ENCODE measurements at places on chromosomes 7 and 10.
A peak's percentile ranks its signal among the peaks of the same experiment; 100 is the strongest.

DNA sequence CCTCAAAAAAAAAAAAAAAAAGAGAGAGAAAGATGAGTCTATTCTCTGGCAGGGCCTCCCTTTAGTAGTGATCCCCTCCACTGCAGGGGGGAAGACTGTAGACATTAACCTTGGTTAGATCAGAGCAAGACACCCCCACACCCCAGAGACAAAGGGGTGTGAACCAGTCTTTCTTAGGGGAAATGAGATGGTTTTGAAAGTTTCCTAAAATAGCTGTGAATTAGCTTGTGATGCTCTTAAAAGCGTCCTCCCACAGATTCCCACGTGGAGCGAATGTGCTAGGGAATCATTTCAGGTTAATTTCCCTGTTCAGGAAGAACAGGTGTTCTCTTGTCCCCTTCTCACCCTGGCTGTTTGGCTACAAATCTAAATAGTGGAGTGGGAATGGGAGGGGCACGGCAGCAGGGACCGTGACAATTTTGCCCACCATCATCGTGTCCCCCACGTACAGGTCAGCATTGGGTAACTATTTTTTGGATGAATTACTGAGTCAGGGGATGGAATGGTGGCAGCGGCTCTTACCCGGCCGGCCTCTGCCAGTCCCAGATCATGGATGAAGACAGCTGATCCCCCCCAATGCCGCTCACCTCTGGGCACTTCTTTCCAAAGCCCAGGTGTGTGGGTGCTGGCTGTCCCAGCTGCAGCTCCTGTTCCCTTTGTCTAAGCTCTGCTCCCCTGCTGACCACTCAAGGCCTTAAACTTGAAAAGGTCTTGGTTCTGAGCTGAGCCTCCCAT, 152.9 kb downstream of the CCDC3 start:
- no peak for DNase-seq

DNA sequence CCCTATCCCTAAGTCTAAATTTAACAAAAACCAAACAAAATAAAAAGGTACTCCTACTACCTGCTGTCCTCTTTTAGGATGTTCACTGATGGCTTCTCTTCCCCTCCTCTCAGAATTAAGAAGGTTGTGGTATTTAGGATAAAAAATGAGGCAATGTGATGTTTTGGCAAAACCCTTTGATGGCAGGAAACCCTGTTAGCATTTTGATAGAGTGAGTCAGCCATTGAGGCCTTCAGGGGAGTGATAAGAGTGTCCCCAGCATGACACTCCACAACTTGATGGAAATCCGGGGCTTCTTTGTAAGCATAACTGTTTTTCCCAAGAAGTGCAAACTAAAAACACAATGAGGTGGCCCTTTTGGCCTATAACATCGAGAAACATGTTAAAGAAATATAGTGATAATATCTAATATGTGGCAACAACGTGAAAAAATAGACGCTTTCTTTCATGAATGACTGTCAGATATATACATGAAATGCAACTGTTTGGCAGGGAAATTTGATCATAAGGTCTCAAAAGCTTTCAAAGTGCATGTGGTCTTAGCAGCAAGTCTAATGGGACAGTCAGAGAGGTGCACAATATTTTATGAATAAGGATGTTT, 55.0 kb downstream of the PRTFDC1 start:
- no peak for DNase-seq

GRCh38 chr7:78161781-78162180, 363.2 kb downstream of the PHTF2 start:
- DNase-seq = no peak

DNA sequence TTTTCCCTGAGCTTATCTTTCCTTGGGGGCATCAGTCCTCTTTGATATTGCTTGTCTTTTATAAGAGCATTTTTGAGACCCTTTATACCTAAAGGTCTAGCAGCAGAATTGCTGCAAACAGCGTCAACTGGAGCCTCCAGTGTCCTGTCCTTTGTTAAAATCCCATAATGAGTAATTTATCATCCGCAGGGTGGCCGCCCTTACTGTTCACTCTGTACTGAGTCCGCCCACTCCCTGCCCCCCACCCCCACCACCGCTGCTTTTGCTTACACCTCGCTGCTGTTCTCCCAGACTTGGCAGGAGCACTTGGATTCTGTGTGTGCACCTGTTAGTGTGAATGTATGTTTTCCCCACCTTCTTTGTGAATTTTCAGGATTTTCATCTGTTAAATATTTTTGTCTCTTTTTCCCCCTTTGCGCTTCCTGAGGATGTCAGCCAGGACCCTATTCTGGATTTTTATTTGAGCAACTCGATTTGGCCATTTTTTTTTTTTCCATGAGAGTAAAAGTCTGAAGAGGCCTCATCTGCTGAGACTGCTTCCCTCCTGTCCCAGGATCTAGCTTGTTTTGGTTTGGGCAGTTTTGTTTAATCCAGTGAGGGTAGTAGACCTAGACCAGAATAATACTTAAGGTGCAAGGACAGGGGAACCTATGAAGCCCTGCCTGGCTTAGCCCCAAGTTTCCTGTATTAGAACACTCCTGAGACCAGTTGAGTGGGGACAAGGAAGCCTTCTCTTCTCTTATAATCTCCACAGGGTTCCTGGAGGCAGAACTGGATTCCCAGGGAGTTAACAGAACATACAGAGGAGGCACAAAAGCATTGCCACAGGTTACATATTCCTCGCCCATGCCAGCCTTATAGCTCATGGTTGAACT, 8.2 kb downstream of the AGFG2 start:
- DNase-seq = no peak

- no peak for DNase-seq
Observed at GRCh38 chr7:27424749-27425148, 182.1 kb downstream of the EVX1 start.

DNA sequence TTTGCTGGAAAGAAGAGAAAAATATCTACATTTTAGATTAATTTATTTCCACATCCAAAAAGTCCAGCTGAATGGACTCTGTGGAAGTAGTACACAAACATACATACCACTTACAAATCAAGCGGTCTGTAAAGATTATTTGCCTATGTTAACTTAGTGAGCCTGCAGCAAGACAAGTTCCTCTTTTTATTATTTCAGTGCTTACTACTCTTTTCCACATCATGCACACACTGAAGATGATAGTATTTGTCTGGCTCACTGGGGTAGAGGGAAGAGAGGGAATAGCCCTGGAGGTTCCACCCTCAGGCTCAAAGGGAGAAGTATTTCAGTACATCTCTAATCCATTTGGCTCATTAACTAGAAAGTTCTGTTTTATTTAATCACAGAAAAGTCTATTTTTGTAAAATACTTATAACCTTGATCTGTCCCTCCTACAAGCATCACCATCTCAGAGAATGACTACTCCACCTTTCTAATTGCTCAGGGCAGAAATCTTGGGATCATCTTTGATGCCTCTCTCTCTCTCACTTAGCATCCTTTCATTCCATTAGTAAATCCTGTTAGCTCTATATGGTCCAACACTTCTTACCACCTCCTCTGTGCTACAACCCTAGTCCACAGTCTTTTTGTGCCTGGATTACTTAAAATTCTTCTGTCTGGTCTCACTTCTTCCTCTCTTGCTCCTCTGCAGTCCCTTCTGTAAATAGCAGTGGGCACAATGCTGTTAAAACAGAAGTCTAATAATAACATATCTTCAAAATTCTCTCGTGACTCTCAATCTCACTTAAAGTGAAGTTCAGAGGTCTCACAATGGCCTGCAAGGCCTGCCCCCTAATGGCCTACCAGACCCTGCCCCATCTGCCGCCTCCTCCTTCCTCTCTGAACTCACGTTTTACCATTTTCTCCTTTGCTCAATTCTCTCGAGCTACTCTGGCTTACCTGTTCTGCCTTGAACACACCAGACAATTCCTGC, 64.3 kb upstream of the CCDC6 start:
- DNase-seq = no peak

DNA sequence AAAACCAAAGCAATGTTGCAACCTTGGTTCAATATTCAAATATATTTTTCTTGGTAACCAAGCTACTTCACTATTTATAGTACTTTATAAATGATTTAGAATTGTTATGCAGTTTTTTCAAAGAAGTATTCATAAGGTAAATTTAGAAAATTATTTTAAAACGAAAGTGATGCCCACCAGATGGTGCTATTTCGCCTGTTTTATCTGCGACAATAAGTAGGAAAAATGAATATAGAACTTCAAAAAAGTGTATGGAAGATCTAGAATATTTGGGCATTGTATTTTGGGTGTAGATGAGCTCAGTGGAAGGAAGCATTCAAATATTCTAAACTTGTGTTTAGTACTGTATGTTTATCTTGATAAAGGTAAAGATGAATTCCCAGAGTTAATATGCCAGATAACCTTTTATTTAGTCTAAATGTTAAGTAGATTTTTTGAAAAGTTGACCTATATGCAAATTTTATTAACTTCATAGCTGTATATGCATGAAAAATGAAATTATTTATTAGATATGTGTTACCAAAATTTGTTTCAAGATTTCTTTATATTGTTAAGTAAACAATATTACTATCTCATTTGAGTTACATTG, 93.2 kb downstream of the ADK start:
- peak; percentile 12 for DNase-seq

DNA sequence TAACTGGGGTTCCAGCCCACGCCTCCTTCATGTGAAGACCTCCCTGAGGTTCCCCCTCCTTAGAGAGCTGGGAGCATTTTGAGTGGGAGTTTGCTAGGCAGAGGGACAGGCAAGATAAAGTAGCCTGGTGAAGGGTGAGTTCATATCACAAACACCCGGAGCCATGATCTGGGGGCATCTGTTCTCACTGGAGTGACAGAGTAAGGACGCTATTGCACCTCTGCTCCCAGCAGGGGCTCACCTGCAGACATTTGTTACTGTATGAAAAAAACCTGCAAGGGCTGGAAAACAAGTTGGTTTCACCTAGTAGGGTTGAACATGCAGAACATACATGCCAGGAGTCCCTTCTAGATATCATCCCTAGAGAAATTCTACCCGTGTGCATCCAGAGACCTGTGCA, 88.4 kb downstream of the CARD11 start:
- DNase-seq = no peak

DNA sequence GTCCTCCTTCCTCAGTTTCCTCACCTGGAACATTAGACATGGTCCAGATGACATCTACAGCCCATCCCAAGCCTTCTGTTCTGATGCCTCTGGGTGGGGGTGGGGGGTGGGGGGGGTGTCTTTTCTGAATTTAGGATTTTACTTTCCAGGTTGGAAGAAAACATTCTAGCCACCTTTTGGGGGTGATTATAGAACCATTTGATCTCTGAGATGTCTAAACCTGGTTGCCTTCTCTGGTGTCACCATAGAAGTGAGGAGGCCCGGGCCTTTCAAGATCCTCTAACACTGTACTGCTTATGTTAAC, 411.0 kb upstream of the ZMIZ1 start:
- DNase-seq = no peak

GRCh38 chr10:77542710-77543259, 94.8 kb downstream of the KCNMA1 start:
- no peak for DNase-seq

GRCh38 chr10:73094986-73095480, 1.6 kb downstream of the P4HA1 start:
- DNase-seq = no peak

- no peak for DNase-seq
Observed at GRCh38 chr7:50304129-50304910, at the start of gene IKZF1. IKZF1 (plus strand) TSS chr7:50304716; CDS start chr7:50319062, 14,346 bp downstream.

- no peak for DNase-seq
Observed at GRCh38 chr7:127976738-127977120, 54.5 kb downstream of the LRRC4 start.

- no peak for DNase-seq
Observed at GRCh38 chr7:36809510-36809909, 85.2 kb upstream of the AOAH start.

- DNase-seq = no peak
Observed at GRCh38 chr10:95482501-95483233, 78.5 kb downstream of the SORBS1 start.

GRCh38 chr7:56483153-56483552, 366.9 kb upstream of the NUPR2 start:
- no peak for DNase-seq

- no peak for DNase-seq
Observed at GRCh38 chr7:112789453-112789816, 758 bp downstream of the TMEM168 start.

DNA sequence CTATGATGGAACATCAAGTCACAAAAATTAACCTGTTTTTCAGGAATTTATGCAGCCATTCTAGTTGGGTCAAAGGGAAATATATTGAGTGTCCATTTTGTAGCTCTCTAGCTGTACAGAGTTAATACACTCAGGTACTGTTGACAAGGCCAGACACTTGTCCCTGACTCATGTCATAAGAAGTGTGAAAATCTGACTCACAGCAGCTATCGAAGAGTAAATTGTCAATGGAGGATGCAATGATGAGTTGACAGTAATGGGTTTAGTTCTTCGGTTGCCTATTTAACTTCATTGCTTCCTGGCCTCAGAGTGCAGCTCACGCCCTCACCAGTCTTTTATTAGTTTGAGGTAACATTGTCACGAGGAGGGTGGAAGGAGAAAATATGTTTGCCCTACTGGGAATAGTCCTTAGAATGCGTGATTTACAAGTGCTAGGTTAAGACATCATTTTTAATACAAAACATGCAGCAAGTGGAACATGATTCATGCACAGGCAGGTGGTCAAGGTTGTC, 255.1 kb downstream of the XPNPEP1 start:
- DNase-seq = no peak

- no peak for DNase-seq
Observed at GRCh38 chr7:70579397-70580097, 552.4 kb upstream of the GALNT17 start.

DNA sequence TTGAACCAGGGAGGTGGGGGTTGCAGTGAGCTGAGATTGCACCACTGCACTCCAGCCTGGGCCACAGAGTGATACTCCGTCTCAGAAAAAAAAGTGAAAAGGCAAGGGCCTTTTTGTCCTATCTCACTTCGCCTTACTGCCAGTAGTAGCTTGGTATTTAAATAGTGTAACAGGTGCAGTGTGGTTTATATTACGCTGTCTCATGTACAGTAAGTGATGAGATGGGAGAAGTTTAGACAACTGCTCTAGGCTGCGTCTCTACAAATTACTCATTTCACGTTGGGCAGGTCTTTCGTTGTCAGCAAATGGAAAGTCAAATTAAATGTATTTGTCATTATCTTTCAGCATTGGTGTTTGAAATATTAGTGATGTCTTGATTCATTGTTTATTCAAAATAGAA, 15.5 kb upstream of the PFKFB3 start:
- DNase-seq = no peak

- DNase-seq = no peak
Observed at GRCh38 chr10:103874730-103875129, 19.4 kb upstream of the SH3PXD2A start.

DNA sequence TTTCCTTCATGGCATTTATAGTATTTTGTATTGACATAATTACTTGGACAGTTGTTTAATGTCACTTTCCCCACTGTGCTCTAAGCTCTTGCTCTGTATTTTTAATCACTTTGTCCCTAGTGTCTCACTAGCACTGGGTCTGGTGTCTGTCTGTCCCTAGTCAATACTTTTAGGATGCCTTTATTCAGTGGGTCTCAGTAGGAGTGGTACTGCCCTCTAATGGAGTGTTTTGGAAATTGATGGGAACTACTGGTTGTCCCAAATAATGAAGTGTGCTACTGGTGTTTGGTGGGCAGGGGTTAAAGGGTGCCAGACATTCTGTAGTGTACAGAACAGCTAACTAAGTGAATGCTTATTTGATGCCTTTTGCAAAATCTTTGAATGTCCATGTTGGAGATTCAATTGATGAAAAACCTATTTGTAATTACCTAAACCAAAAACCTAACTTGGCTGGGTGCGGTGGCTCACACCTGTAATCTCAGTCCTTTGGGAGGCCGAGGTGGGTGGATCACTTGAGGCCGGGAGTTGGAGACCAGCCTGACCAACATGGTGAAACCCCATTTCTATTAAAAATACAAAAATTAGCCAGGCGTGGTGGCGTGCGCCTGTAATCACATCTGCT, 33.3 kb downstream of the CDK14 start:
- DNase-seq = no peak
